Posterior vena cava (tissue), 2 donors: ENCODE measurements at places on chromosomes 12 and 14. TPM values are rescaled to one million over a fixed set of nuclear protein-coding genes. Genes with fewer than 3 reads are reported as not detected.

SYNJ2BP gene
- total RNA-seq, result 35.9 TPM

DYNLL1 gene
- 221 TPM for total RNA-seq

OGFOD2 gene
- total RNA-seq, result 9.6 TPM

TRHDE gene
- 3.1 TPM for total RNA-seq

CCER1 gene
- total RNA-seq, result not detected

OR11H12 gene
- not detected for total RNA-seq

PTPRO gene
- total RNA-seq, result 4.6 TPM

WNT1 gene
- total RNA-seq, result not detected

ESR2 gene
- total RNA-seq, result 0.14 TPM

PTHLH gene
- 2.1 TPM for total RNA-seq
